Breast epithelium (tissue), 4 donors: ENCODE measurements at places on chromosomes 4 and X. TPM values are rescaled to one million over a fixed set of nuclear protein-coding genes. Genes with fewer than 3 reads are reported as not detected.

The FAT4 gene
- 25.1 TPM for total RNA-seq

The TCP11X2 gene
- total RNA-seq = not detected

The ADGRL3 gene
- 6.6 TPM for total RNA-seq

The NOX1 gene
- not detected for total RNA-seq

The YTHDC1 gene
- 142 TPM for total RNA-seq

The FAM200B gene
- total RNA-seq = 55.9 TPM

The HELQ gene
- total RNA-seq = 14.4 TPM

The FHDC1 gene
- 2.0 TPM for total RNA-seq

- no peak for DNase-seq
These were observed 106.4 kb downstream of the RNF150 start for GRCh38 chr4:141026900-141027299.

DNA sequence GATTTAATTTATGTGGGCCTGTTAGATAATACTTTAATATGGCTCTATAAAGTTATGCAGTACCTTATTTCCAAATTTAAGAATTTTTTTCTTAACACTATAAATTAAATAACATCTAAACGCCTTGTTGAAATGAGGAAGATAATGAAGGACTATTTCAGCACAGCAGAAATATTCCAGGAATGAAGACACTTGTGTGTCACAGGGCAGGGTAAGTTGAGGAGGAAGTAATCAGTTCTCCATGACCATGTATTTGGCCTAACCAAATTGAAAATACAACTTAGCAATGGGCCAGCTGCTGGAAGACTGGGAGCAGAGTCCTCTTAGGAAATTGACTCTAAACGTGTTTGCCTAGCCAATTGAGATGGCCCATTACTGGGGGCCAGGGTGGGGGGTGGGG lies 16.9 kb downstream of the CXCL3 start:
- DNase-seq = no peak

DNA sequence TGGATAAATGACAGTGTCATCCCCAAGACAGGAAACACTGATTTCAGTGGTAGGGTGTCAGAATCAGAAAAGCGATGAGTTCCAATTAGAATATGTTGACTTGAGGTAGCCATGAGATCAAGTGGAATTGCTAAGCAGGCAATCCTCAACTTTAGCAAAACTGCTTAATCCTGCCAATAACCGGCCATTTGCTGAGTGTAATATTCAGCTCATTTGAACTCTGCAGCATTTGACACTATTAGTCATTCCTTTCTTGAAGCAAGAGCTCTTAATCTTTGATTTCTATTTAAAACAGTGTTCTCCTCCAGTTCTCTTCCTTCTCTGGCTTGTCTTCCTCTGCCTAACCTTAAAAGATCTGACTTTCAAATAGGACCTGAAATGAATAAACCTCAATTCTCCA lies 68.7 kb upstream of the DCLK2 start:
- DNase-seq = no peak

- DNase-seq = no peak
These were observed 110.2 kb upstream of the STX18 start for GRCh38 chr4:4651811-4652755.

DNA sequence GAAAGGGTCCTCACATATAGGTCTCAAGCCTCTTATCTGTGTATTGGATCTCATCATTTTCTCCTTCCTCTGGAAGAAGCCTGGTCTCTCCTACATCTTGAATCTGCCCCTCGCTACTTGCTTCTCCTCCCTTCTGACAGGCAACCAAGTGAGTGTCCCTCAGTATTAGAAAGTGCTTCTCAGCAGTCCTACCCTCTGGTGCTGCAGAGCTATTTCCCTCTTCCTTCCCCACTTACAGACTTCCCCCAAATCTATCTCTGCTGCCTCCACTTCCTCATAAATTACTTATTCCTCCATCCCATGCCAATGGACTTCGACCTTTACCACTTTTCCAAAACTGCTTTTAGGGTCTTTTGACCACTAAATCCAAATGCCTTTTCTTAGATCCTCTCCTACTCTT lies 129.1 kb upstream of the NAP1L5 start:
- no peak for DNase-seq

- no peak for DNase-seq
These were observed 1697.8 kb upstream of the IGFBP7 start for GRCh38 chr4:58807843-58808615.

DNA sequence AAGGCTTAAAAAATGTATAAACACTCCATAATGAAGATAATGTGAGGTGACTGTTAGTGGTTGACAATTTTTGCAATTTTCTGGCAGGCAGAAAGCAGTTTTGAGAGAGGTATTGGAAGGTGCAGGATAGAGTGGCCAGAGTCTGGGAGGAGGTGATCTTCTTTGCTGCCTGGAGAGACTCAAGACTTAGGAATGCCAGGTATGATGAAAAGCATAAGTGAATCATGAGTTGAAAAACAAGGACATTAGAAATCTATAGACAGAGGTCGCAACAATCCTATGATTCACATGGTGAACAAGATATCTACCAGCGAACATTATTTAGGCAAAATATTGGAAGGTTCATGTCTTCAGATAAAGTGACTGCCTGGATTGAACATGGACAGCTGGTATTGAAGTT lies 118.5 kb downstream of the CFAP299 start:
- no peak for DNase-seq

DNA sequence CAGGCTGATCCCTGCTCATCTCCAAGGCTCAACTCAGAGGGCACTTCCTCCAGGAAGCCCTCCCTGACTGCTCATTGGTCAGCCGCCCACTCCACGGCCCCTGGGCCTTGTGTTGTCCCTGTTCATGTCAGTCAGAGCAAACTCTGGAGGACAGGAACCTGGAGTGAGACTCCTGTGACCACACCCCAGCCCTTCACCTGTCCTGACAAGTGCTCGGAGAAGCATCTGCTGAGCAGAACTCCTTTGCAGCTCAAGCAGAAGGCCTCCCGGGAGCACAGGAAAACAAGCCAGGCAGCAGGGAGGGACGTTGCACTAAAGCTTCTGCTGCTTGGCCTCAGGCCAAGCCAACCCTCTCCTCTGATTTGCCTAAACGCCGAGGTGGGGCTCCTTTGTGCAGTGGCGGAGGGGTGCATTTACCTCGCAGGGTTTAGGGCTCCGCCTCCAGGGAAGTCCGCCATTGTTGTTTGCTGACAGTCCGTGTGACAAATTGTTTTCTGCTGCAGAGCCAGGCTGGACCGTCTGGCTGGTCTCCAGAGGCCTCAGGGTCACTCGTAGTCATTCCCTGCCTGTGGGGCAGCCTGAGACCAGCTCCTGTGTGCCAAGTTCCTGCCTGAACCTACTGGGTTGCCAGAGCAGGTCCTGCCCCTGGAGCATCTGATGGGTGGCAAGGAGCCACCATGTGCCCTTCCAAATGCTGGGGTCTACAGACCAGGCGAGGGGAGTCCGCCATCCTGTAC lies 61.8 kb downstream of the C4orf50 start:
- DNase-seq = no peak

DNA sequence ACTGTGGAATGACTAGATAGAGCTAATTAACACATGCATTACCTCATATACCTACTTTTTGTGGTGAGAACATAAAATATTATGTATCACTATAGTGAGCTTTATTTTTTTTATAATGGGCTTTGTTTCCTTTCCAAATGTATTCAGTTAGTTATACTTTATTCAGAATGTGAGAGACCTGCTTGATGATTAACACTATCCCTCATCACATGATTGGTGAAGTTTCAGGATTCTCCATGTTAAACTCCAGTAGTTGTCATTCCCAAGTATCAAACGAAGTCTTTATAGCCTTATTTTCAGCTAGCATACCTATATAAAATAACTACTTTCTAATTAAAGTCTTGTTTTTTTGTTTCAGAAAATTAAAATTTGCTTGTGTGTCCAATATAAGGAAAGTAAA lies 8.8 kb downstream of the ZXDA start:
- DNase-seq = no peak

- no peak for DNase-seq
These were observed 1230.3 kb upstream of the AGA start for GRCh38 chr4:178672512-178672911.

DNA sequence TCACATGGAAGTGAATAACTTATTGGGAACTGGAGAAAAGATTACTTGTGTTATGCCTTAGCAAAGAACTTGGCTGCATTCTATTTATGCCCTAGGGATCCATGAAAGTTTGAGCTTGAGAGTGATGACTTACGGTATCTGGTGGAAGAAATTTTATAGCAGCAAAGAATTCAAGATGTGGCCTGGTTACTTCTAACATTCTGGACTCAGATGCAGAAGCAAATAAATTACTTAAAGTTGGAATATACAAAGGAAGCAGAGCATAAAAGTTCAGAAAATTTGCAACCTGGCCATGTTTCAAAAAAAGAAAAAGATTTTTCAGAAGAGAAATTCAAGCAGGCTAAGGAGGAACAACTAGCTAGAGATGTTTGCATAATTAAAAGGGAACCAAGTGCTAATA lies 252.3 kb upstream of the WDFY3 start:
- no peak for DNase-seq

DNA sequence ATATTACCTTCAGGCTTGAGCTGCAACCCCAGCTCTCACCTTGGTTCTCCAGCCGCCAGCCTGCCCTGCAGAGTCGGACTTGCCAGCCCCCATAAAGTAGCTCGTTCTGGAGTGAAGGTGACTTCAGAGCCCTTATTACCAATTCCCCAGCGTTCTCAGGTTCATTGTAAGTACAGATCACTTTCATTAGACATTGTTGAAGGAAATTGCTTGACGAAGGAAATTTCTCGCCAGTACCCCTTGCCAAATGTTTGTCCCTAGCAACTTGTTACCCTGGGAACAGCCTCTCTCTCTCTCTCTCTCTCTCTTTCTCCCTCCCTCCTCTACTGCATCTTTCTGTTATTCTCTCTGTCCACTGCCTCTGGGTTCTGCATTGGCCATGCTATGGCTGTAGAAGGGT lies 153.0 kb downstream of the NWD2 start:
- no peak for DNase-seq

- no peak for DNase-seq
These were observed 71.0 kb downstream of the PRRG1 start for GRCh38 chrX:37420185-37420584.

DNA sequence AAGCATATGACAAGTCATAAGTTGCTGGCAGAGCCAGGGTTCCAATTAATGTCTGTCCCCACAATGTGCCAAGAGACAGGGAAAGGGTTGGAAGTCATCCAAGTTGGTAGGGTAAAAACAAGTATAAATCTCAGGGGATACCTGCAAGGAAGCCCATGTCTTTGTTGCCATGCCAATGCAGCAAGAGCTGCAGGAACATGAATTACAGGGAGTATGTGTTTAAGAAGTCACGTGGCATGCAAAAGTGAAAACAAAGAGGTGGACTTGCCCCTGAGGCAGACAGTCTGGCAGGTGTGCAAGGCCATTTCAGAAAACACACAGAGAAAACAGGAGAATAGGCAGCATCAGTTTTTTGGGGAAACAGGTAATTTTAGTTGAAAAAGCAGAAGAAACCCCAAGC lies 29.4 kb downstream of the C4orf51 start:
- DNase-seq = peak; percentile 79

DNA sequence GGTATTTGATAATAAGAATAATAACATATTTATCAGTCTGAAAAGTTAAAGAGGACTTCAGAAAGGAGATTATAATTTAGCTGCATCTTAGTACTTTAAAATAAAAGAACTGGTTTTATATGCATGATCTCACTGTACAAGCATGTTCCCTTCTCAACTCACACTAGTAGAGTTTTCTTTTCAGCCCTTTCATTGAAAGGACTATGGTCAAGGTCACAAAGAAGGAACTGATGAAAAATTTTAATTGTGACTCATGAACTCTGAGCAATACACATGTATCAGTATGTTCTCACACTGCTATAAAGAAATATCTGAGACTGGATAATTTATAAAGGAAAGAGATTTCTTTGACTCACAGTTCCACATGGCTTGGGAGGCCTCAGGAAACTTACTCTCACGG lies 73.7 kb upstream of the NDST4 start:
- no peak for DNase-seq

- no peak for DNase-seq
These were observed 66.3 kb downstream of the TAB3 start for GRCh38 chrX:30822764-30823163.

DNA sequence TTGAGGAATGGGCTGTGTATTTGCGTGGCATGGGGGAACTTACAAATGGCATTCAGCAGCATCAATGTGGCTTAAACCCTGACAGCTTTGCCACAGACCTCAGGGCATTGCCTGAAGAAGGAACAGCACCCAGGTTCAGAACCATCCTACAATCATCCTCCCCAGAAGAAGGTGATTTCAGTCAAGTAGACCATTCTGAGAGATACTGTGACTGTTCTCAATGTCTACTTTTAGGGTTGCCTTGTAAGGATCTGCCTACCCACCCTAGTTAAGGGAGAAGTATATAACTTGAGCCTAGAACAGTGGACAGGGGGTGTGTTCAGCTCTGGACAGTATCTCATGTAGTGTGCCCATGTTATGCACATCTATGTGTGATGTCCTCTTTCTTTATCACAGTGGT lies 1.6 kb upstream of the FGF5 start:
- DNase-seq = no peak

GRCh38 chr4:124703154-124703553 lies 9.4 kb downstream of the ANKRD50 start:
- DNase-seq = no peak

DNA sequence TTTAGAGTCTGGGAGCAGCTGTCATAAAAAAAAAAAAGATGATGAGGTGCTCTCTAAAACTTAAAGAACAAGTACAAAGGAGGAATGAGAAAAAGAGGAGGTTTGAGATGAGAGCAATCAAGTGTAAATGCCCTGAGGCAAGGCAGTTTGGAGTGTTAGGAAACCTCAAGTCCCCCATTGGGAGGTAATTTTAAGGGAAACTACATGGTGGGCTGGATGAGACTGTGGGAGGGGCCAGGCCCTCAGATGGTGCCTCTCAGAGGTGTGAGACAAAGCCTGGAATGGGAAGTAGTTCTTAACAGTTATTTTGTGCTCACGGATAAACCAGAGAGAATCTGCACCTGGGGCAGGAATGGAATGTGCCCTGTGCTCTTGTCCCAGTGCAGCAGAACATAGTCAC lies 1.9 kb upstream of the MAGEB3 start:
- no peak for DNase-seq

GRCh38 chr4:81207828-81208227 lies 7.2 kb downstream of the PRKG2 start:
- DNase-seq = no peak
